ENCODE measurements at places on chromosomes 7 and 10. TPM values are rescaled to one million over a fixed set of nuclear protein-coding genes. Genes with fewer than 3 reads are reported as not detected.

NEUROG3 gene
- 0.66 TPM for total RNA-seq

ZNF853 gene
- total RNA-seq = 13.7 TPM

IL2RA gene
- 1.7 TPM for total RNA-seq

ABCA13 gene
- total RNA-seq = under 0.01 TPM

ZEB1 gene
- 125 TPM for total RNA-seq

MYPN gene
- 0.52 TPM for total RNA-seq

AUTS2 gene
- 44.9 TPM for total RNA-seq

CTAGE4 gene
- 2.5 TPM for total RNA-seq

CALY gene
- total RNA-seq = 3.6 TPM

- no peak overlapping the region for H3K4me3 ChIP-seq
- H3K36me3 ChIP-seq = no peaks in the 10 kb centered on the region
- H3K27ac ChIP-seq = no peak overlapping the region
- DNase-seq = no peak
- H3K27me3 ChIP-seq = no peaks in the 10 kb centered on the region
Observed at GRCh38 chr7:106777674-106778299, 87.3 kb upstream of the PIK3CG start.

DNA sequence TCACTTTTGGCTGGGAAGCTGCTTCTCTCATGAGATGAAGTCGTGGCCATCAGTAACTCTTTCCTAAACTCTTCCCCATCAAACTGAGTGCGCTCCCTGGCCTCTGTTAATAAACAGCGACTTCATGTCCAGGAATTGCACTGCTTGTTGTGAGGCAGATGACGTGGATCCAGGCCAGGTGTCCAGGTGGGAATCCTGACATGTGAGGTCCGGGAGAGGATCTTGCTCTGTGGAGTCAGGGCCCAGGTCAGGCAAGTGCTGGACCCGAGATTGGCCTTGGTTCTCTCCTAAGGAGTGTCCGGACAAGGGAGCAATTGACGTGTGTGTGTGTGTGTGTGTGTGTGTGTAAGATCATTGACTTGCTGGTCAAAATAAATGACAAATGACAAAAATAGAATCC, 362.7 kb downstream of the GLRX3 start:
- H3K4me3 ChIP-seq = no peak overlapping the region
- H3K4me1 ChIP-seq = no peaks in the 10 kb centered on the region
- no peak for DNase-seq
- no peaks in the 10 kb centered on the region for H3K36me3 ChIP-seq
- H3K27me3 ChIP-seq = no peaks in the 10 kb centered on the region

GRCh38 chr10:132962623-132963429, 20.5 kb upstream of the CFAP46 start:
- peak overlapping the region; percentile 65 for H3K4me3 ChIP-seq
- H3K27me3 ChIP-seq = no peaks in the 10 kb centered on the region
- no peak for DNase-seq
- H3K27ac ChIP-seq = no peak overlapping the region
- no peaks in the 10 kb centered on the region for H3K36me3 ChIP-seq

DNA sequence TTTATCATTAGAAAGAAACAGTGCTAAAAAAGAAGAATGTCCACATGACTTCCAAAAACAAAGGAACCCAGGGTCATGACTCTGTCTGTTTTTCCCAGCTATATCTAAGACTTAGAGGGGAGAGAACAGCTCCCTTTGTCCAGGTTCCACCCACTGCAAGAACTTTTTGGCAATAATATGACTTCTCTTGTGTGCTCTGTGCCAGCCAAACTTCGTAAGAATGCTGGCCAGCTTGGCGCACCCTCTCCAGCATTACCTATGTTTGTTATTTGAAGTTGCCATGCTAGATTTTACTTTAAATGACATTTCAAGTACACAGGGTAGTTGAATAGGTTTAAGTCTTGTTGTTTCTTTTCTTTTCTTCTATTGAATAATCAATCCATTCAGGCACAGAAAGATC, 371.4 kb downstream of the KCNMA1 start:
- H3K27me3 ChIP-seq = no peaks in the 10 kb centered on the region
- H3K4me3 ChIP-seq = no peak overlapping the region
- no peak for DNase-seq
- no peak overlapping the region for H3K27ac ChIP-seq

DNA sequence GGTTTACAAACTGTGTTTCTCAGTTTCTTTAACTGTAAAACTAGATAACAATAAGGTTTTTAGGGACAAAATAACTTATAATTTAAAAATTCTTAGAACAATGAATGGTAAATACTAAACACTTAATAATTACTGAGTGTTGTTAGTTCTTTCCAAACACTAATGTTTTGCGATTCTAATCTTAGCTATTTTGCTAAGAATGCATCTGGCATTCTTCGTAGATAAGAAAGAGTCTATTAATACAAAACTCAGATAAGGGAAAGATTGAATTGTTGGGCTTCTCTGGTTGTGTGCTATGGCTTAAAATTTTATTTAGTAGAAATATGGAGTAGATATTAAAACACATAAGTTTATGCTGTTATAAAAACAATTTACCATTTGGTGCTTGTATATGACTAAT, 45.4 kb downstream of the TMEM229A start:
- no peak for DNase-seq
- H3K27ac ChIP-seq = no peak overlapping the region
- no peaks in the 10 kb centered on the region for H3K27me3 ChIP-seq
- no peak overlapping the region for H3K4me3 ChIP-seq
- no peaks in the 10 kb centered on the region for H3K36me3 ChIP-seq
- no peaks in the 10 kb centered on the region for H3K4me1 ChIP-seq

- H3K4me1 ChIP-seq = no peaks in the 10 kb centered on the region
- H3K27ac ChIP-seq = no peak overlapping the region
- no peak overlapping the region for H3K4me3 ChIP-seq
- H3K36me3 ChIP-seq = no peaks in the 10 kb centered on the region
- no peaks in the 10 kb centered on the region for H3K27me3 ChIP-seq
- no peak for DNase-seq
Observed at GRCh38 chr7:50262916-50263690, 41.4 kb upstream of the IKZF1 start.

DNA sequence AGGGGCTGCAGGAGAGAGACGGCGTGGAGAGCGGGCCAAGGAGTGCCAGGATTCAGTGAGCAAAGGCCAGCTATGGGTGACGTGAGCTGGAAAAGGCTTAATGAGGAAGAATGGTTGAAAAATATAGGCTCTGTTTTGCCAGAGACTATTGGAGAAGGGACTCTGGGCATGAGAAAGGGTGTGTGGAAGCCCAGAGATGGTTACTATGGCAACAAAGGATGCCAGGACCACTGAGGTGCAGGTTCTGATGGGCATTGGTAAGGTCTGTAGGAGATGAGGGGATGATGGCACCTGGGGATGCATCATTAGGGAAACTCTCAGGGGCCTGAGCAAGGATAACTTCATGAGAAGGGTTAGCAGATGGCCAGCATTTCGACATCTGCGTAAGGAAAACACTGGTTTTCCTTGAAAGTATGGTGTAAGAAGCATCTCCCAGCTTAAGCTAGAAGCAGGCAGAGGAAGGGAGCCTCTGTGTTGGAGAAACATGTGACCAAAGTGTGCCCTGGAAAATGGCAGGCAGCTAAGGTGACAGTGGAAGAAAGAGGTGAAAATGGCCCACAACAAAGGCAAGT, 21.6 kb upstream of the FAM180A start:
- no peaks in the 10 kb centered on the region for H3K27me3 ChIP-seq
- no peak overlapping the region for H3K4me3 ChIP-seq
- DNase-seq = no peak
- H3K4me1 ChIP-seq = peaks cover 9% of the 10 kb centered on the region
- H3K36me3 ChIP-seq = no peaks in the 10 kb centered on the region

DNA sequence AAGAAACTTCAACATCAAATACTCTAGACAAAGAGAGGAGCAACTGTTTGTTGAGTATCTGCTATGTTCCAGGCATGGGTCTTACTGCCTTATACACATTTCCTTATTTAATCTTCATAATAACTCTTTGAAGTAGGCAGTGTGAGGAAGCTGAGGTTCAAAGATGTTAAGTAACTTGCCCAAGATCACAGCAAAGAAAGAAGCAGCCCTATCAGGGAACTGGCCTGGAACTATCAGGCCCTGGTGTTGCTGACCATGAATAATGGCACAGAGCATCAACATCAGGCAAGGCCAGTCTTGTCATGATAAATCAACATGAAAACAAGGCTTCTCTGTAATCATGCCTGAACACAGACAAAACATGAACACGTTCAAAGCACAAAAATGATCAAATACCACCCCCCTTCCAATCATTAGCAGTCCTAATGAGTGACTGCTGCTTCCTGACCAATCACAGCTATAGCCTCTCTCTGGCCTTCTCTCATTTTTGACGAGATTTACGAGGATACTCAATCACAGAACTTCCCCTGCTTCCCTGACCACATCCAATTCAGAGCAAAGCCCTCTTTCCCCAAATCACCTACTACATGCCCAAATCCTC, 2.3 kb downstream of the GSDME start:
- H3K36me3 ChIP-seq = no peaks in the 10 kb centered on the region
- no peak overlapping the region for H3K27ac ChIP-seq
- peaks cover 26% of the 10 kb centered on the region for H3K4me1 ChIP-seq
- peaks cover 5% of the 10 kb centered on the region for H3K27me3 ChIP-seq
- DNase-seq = no peak
- H3K4me3 ChIP-seq = no peak overlapping the region

GRCh38 chr7:54812756-54813322, 53.8 kb upstream of the SEC61G start:
- peaks cover 13% of the 10 kb centered on the region for H3K4me1 ChIP-seq
- H3K27me3 ChIP-seq = no peaks in the 10 kb centered on the region
- DNase-seq = no peak
- no peaks in the 10 kb centered on the region for H3K36me3 ChIP-seq
- H3K27ac ChIP-seq = peak overlapping the region; percentile 78

GRCh38 chr10:60777696-60778213, 523 bp upstream of the CDK1 start:
- no peak for DNase-seq
- peak overlapping the region; percentile 54 for H3K27ac ChIP-seq
- H3K4me3 ChIP-seq = peak overlapping the region; percentile 76
- no peaks in the 10 kb centered on the region for H3K36me3 ChIP-seq
- no peaks in the 10 kb centered on the region for H3K27me3 ChIP-seq

DNA sequence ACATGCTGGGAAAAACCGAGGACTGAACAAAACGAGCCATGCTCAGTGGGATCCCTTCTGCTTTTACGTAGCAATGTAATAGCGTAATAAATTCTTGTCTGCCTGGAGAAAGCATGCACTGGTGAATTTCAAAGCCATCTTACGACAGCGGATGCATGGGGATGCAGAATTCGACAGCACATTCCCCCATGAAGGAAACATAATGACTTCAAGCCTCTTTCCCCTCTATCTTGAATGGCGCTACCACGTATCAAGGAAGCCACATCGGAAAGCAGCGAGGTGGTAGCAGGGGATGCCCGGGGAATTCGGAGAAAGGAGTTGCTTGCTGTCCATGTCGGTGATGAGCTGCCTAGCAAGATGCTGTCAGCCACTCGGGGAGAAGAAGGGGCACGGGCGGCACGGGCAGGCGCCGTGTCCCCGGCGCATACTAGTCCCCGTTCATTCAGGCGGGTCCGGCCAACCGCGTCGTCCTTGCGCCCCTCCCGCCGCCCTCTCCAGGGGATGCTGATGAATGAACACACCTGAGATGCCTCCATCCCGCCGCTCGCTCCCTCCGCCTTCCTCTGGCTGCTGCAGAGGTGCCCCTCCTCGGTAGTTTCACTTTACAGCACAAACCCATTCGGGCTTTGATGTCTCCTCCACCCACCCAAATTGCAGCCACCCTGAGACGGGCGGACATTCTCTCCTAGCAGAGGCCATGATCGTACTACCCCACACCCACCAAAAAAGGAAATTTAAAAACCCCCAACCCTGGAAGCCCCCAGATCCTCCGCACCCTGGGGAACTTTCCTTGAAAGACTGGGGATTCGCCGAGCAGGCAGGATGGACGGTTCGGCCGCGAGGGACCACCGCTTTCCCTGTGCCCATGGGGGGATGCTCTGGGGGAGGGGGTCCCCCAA, 644 bp downstream of the SORBS1 start:
- peaks cover 43% of the 10 kb centered on the region for H3K4me1 ChIP-seq
- H3K36me3 ChIP-seq = no peaks in the 10 kb centered on the region
- H3K4me3 ChIP-seq = peak overlapping the region; percentile 84
- peak overlapping the region; percentile 95 for H3K27ac ChIP-seq
- no peaks in the 10 kb centered on the region for H3K27me3 ChIP-seq

DNA sequence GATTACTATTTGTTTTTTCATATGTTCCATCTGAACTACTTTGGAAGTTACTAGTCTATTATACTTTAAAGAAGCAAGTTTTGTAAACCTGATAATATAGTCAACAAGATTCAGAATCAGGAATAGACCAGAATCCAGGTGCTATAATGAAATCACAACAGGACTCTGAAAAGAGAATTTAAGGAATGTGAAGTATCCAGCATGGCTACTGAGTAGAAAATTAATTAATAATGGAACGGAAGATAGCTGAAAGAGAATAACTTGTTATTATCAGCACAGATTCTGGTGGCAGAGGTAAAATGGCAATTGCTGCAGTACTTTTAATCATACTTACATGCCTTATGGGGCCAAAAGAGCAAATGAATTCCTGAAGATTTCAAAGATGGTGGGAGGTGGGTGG, 43.1 kb upstream of the CHCHD3 start:
- DNase-seq = no peak
- H3K4me1 ChIP-seq = no peaks in the 10 kb centered on the region
- no peaks in the 10 kb centered on the region for H3K36me3 ChIP-seq
- no peak overlapping the region for H3K4me3 ChIP-seq
- H3K27me3 ChIP-seq = no peaks in the 10 kb centered on the region

GRCh38 chr7:17963281-17963680, 23.0 kb upstream of the SNX13 start:
- DNase-seq = no peak
- no peak overlapping the region for H3K27ac ChIP-seq
- H3K27me3 ChIP-seq = no peaks in the 10 kb centered on the region

DNA sequence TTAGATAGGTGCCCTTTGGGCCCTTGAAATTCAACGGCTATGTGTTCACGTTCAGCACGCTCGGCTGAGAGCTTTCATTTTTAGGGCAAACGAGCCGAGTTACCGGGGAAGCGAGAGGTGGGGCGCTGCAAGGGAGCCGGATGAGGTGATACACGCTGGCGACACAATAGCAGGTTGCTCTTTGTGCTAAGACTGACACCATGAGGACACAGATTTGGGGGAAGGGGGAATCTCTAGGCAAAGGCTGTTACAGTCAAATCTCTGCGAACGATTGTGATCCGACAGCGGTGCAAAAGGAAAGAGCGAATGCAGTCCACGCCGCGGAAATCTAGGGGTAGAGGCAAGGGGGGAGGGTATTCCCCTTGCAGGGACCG, 667 bp downstream of the KLLN start:
- H3K36me3 ChIP-seq = no peaks in the 10 kb centered on the region
- no peaks in the 10 kb centered on the region for H3K27me3 ChIP-seq
- no peak for DNase-seq
- H3K27ac ChIP-seq = peak overlapping the region; percentile 97
- H3K4me1 ChIP-seq = peaks cover 23% of the 10 kb centered on the region
- H3K4me3 ChIP-seq = peak overlapping the region; percentile 90

DNA sequence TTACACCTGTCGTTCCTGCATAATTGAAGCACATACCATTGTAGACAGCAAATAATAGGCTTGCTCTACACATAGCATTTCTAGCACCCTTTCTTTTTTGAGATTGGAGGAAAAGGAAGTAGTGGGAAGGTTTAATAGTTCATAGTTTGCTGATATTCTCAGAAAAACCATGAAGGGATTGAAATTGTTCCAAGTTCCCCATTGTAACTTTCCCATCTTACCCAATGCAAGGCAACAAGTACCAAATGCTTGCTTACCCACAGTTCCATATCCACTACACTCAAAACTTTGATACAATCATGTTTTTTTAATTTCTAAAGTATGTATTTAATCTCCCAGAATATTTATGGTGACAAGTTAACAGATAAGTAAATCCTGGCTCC, 13.8 kb downstream of the CYP3A5 start:
- DNase-seq = no peak
- H3K27me3 ChIP-seq = no peaks in the 10 kb centered on the region
- peaks cover 5% of the 10 kb centered on the region for H3K36me3 ChIP-seq
- no peak overlapping the region for H3K4me3 ChIP-seq
- H3K27ac ChIP-seq = no peak overlapping the region

All from esophagus muscularis mucosa (tissue), 4 donors.